Posterior vena cava (tissue), 2 donors: ENCODE measurements at places on chromosomes 1 and 21. TPM values are rescaled to one million over a fixed set of nuclear protein-coding genes. Genes with fewer than 3 reads are reported as not detected.

DNA sequence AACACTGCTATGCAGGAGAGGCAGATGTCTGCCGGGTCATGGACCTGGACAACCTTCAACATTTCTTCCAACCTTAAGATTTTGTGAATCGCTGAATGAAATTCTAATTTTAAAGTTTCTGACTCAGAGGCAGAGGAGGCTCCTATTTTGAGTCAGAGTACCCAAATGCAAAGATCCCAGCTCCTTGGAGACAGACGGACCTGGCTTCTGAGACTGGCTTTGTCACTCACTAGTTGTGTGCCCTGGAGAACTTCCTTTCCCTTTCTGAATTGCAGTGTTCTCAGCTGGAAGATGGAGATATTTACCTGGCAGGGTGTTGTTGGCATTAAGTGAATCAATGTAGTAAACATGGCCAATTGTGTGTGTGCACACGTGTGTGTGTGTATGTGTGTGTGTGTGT is 51.9 kb downstream of the IER5 start:
- no peak for DNase-seq

GRCh38 chr21:36747815-36748383 is 49.0 kb downstream of the SIM2 start:
- DNase-seq, result peak; percentile 80

DNA sequence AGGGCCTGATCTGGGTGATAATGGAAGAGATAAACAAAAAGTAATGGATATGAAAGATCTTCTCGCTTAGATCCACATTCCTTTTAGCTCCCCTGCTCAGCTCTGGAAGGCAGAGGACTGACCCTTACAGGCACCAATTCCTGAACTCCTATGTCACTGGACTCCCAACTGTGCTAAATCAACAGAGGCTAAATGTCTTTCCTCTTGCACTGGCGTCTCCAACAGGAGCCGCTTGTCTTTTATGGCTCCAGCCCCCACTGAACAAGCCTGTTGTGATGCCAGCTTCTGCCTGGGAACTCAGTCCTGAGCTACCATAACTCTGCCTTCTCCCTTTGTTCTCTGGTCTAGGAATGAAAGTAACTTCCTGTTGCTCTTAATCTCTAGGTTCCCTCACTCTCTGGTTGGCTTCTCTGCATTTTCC is 142.1 kb upstream of the COL11A1 start:
- DNase-seq, result no peak

DNA sequence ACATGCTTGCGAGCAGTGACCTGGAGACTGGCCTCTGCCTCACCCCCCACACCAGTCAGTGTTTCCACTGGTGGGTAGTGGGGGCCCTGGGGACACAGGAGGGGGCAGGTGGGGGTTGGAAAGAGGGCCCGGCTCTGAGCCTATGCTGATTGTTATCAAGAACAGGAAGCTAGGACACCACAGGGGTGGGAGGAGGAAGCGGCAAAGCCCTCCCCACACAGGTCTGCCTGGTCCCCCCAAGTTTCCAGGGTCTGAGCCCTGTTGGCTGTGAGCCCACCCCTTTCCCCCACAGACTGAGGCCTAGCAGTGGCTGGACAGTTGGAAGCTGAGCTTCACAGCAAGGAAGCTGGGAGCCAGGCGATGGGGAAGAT is 1.6 kb upstream of the PTPN7 start:
- DNase-seq, result no peak

The ERMAP gene
- total RNA-seq, result 6.9 TPM
